ENCODE measurements at places on chromosomes 6 and 20.

GRCh38 chr20:30168800-30169138 is 1088.7 kb upstream of the DEFB115 start:
- DNase-seq, result no peak
- H3K27ac ChIP-seq, result no peak overlapping the region
- H3K4me3 ChIP-seq, result no peak overlapping the region
- H3K27me3 ChIP-seq, result no peaks in the 10 kb centered on the region

GRCh38 chr6:162631546-162631945 is 96.0 kb downstream of the PRKN start:
- no peak overlapping the region for H3K27ac ChIP-seq
- H3K4me1 ChIP-seq, result no peaks in the 10 kb centered on the region
- no peaks in the 10 kb centered on the region for H3K27me3 ChIP-seq
- no peak overlapping the region for H3K4me3 ChIP-seq
- no peak for DNase-seq
- no peaks in the 10 kb centered on the region for H3K36me3 ChIP-seq

DNA sequence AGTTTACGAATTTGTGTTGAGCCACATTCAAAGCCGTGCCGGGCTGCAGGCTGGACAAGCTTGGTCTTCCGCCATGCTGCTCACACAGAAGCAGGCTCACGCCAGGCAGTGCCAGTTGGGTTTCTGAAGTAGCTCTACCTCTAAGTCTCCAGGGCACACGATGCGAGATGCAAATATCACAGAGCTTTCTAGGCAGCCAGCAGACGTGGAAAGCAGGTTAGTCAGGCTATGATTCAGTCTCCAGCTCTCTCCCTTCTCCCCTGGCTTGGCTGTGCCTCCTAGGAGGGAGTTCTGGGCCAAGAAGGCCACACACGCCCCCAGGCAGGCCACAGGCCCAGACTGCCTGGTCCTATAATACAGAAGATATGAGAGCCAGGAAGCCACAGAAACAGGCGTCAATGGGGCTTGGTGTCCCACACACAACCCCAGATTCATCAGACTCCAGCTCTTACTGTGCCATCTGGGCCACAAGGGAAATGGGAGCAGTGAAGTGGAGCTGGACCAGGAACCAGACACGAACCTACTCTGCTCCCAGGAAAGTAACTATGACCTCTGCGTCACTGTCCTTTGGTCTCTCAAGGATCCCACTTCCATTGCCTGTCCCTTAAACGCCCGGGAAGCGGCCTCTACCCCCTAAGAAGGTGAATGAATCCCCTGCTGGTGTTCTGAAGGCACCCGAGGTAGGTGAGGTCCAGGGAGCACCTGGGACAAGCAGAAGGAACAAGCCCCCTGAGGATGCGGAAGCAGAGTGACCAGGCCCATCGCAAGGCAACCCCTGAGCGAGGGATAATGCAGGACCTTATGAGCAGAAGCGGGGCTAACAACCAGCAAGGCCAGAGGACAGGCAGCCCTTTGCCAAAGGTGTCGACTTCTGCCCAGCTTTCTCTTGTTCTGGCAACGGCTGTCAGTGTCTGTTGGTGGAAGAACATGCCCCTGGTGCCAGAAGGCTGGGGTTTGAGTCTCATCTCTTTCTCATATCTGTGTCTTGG is 61.2 kb downstream of the GFOD1 start:
- H3K27ac ChIP-seq, result peak overlapping the region; percentile 13
- DNase-seq, result no peak
- H3K27me3 ChIP-seq, result no peaks in the 10 kb centered on the region

DNA sequence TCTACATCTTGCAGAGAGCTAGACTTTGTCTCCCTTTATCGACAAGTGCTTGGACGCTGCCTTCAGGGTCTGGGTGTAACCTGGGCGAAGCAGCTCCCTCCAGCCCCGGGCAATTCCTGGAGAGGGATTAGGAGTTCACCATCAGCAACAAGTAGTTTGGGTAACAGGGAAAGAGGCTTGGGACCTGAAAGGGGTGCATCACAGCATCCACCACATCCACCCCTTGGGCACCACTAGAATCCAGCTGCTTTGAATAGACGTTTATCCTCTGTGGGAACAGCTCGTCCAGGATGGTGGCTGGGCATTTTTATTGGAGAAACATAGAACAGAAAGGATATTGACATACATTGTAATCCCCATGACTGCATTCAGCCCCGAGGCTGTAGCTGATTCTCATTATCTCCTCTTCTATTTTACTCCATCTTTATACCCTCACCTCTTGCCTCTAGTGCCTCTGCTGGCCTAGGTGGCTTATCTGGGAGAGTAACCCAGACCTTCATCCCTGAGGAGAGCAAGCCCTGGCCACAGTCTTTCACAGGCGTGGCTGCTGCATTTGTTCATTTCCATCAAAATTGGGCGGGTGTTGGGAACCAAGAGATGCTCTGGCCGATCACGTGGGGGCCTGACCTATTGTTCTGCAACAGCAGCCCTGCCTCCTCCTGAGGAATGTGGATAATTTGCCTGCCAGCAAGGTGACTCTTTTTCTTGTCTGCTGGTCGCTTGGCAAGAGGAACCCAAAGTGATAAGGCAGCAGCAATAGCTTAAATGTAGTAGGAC is 109.2 kb upstream of the RALGAPA2 start:
- no peak for DNase-seq
- H3K27me3 ChIP-seq, result no peaks in the 10 kb centered on the region
- H3K4me1 ChIP-seq, result no peaks in the 10 kb centered on the region
- H3K36me3 ChIP-seq, result no peaks in the 10 kb centered on the region
- H3K4me3 ChIP-seq, result no peak overlapping the region

GRCh38 chr6:161232010-161232409 is 41.9 kb downstream of the AGPAT4 start:
- H3K27me3 ChIP-seq, result no peaks in the 10 kb centered on the region
- peaks cover 12% of the 10 kb centered on the region for H3K4me1 ChIP-seq
- H3K27ac ChIP-seq, result no peak overlapping the region
- peaks cover 5% of the 10 kb centered on the region for H3K36me3 ChIP-seq
- DNase-seq, result no peak
- H3K4me3 ChIP-seq, result no peak overlapping the region

DNA sequence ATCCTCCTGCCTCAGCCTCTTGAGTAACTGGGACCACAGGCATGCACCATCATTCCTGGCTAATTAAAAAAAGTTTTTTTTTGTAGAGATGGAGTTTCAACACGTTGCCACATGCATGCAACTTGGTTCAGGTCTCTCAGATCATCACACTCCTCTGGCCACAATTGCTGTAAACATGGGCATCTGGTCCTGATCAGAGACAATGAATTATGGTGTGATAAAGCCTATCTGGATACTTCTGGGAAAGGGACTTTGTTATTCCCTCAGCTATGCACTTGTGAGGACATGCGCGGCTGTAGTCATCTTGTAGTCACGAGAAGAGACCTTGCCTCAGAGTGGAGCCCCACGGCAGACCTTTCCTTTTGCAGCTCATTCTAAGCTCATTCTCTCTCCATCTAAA is 210.9 kb upstream of the ZFP64 start:
- H3K4me3 ChIP-seq, result no peak overlapping the region
- no peaks in the 10 kb centered on the region for H3K4me1 ChIP-seq
- no peak for DNase-seq
- no peak overlapping the region for H3K27ac ChIP-seq

DNA sequence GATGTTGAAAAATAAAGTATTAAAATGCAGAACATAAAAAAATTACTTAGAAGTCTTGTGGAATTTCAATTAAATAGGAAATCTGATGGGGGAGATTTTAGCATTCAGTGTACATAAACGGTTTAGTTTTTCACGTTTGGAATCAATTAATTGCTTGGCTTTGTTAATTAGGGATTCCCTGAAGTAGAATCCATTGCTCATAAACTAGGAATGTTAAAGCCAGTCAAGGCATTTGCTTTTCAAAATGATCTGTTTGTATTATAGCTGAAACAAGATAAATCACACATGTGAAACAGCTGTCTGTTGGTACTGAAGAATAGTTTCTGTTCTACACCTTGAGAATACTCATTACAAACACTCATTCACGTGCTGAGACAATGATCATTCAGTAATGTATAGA is 297.9 kb downstream of the TBC1D7 start:
- no peaks in the 10 kb centered on the region for H3K36me3 ChIP-seq
- no peaks in the 10 kb centered on the region for H3K27me3 ChIP-seq
- H3K4me1 ChIP-seq, result no peaks in the 10 kb centered on the region

- H3K36me3 ChIP-seq, result no peaks in the 10 kb centered on the region
- no peak for DNase-seq
- H3K4me3 ChIP-seq, result no peak overlapping the region
- peaks cover 40% of the 10 kb centered on the region for H3K27me3 ChIP-seq
These were observed 2.9 kb downstream of the ZBTB46 start for GRCh38 chr20:63828124-63828523.

DNA sequence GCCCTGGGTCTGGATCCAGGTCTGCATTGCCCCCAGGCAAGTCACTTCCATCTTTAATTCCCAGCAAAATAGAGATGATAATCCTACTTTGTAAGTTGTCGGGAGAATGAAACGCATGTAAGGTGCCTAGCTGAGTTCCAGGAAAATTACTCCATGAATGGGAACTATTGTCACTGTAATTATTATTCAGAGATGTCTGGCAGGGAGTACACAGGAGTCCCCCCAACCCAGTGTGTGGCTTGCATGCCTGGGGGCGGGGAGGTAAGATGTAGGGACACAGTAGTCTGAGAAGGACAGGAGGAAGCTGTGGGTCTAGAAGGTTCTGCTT is 85.4 kb downstream of the CD40 start:
- H3K4me1 ChIP-seq, result no peaks in the 10 kb centered on the region
- H3K27ac ChIP-seq, result no peak overlapping the region
- H3K27me3 ChIP-seq, result peaks cover 24% of the 10 kb centered on the region
- no peak for DNase-seq
- no peak overlapping the region for H3K4me3 ChIP-seq

- no peak overlapping the region for H3K4me3 ChIP-seq
- peaks cover 17% of the 10 kb centered on the region for H3K4me1 ChIP-seq
- peak; percentile 73 for DNase-seq
- no peaks in the 10 kb centered on the region for H3K27me3 ChIP-seq
These were observed 523.4 kb upstream of the BTBD3 start for GRCh38 chr20:11394145-11394833.

GRCh38 chr6:131101911-131102680 is 33.2 kb upstream of the AKAP7 start:
- no peaks in the 10 kb centered on the region for H3K36me3 ChIP-seq
- no peak for DNase-seq
- H3K4me3 ChIP-seq, result no peak overlapping the region
- H3K27ac ChIP-seq, result no peak overlapping the region
- H3K4me1 ChIP-seq, result peaks cover 10% of the 10 kb centered on the region

- no peak overlapping the region for H3K27ac ChIP-seq
- no peaks in the 10 kb centered on the region for H3K36me3 ChIP-seq
- H3K4me3 ChIP-seq, result no peak overlapping the region
- no peak for DNase-seq
- peaks cover 6% of the 10 kb centered on the region for H3K27me3 ChIP-seq
These were observed 144.0 kb downstream of the THBS2 start for GRCh38 chr6:169109411-169110220.

DNA sequence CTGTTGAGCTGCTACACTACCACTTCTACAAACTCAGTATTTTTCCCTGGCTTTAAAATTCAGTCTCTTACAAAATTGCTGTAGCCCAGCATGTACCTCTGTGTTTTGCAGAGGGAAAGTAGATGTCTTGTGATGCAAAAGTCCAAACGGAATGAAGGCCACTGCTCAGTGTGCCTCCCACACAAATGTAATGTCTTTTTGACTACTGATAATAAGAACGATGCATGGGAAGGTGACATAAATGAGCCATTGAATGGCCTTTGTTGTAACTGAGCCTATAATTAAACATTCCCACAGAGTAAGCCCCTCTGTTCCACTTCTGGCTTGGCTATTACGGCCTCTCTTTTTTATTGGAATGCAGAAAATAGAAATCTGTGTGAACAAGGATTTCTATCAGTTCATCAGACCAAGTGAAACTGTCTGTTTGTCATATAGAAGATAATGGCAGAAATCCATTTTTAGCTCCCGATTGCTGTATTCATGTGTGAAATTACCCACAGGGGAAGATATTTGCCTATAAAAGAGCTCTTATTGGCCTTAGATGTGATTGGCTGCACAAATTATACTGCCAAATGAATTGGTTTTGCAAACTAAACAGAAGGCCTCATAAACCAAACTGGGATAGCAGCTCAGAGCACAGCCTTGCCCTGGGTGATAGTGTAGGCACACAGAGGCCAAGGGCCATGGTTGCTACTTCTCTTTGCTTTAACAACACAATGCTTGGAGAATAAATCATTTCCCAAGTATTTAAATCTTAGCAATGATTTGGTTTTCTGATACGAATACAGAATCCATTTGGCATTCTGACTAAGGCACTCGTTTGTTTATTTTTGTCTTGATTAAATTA is 241.5 kb upstream of the PLN start:
- H3K27me3 ChIP-seq, result no peaks in the 10 kb centered on the region
- no peak overlapping the region for H3K27ac ChIP-seq
- no peaks in the 10 kb centered on the region for H3K4me1 ChIP-seq
- no peak for DNase-seq

DNA sequence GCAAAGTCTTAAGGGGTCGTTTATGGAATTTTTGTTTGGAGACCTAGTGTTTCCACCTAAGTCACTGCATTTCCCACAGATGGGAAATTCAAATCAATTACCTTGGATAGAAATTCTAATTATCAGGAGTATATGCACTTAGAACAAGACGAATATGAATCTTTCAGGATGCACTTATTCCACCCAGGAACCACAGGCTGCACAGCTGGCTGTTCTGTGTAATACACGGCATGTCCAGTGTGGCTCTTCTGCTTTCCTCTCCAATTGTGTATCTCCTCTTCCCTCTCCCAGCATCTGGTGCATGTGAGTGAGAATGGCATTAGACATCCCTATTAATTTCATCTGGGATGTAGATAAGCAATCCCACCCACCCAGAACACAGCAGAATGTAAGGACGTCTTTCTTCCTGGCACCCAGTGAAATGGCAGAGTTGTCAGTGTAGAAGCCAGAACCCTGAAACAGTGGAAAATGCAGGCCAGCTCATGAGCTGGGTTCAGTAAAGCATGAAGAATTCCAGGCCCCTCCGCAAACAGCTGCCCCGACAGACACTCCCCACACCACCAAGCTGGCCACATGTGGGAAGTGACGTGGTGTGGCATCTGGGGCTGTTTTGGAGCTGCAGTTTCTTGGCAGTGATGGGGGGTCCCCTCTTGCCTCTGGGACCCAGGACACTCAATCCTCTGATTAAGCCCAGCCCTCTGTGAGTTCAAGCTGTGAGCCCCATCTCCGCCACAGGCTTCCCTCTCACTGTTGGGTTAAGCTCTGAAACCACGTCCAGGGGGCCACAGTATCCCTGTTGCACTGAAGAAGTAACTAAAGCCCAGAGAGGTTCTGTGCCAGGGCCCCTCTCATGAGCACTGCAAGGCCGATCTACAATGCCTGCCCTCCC is 180.1 kb upstream of the CST7 start:
- no peak overlapping the region for H3K4me3 ChIP-seq
- no peak for DNase-seq
- no peaks in the 10 kb centered on the region for H3K27me3 ChIP-seq

GRCh38 chr20:58655328-58656107 is 4.4 kb downstream of the STX16 start:
- no peak for DNase-seq
- no peak overlapping the region for H3K4me3 ChIP-seq
- H3K27me3 ChIP-seq, result no peaks in the 10 kb centered on the region
- H3K36me3 ChIP-seq, result no peaks in the 10 kb centered on the region

All from keratinocyte (primary cell).